Lower lobe of right lung (tissue), 2 donors: ENCODE measurements at places on chromosomes 7 and 10. TPM values are rescaled to one million over a fixed set of nuclear protein-coding genes. Genes with fewer than 3 reads are reported as not detected.

The NPM3 gene
- total RNA-seq = 17.4 TPM

The VSTM2A gene
- not detected for total RNA-seq

DNA sequence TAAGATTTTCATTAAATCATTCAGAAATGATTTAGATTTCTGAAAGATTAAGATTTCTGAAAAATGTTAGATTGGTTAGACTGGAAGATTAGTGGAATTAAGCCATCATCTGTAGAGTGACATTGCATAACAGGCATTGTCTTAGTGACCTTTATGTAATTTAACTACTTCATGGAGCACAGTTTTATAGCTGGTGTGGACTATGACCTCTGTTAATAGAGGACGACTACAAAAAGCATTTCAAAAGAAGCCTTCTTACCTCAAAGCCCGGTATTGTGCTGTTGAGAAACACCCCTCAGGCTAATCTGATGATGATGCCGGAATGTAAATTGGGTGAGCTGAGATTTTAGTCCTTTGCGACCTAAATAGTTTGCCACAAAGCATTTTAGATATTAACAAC is 55.6 kb downstream of the GALNT11 start:
- H3K4me3 ChIP-seq = no peak overlapping the region
- no peaks in the 10 kb centered on the region for H3K27me3 ChIP-seq
- DNase-seq = no peak
- H3K36me3 ChIP-seq = no peaks in the 10 kb centered on the region

DNA sequence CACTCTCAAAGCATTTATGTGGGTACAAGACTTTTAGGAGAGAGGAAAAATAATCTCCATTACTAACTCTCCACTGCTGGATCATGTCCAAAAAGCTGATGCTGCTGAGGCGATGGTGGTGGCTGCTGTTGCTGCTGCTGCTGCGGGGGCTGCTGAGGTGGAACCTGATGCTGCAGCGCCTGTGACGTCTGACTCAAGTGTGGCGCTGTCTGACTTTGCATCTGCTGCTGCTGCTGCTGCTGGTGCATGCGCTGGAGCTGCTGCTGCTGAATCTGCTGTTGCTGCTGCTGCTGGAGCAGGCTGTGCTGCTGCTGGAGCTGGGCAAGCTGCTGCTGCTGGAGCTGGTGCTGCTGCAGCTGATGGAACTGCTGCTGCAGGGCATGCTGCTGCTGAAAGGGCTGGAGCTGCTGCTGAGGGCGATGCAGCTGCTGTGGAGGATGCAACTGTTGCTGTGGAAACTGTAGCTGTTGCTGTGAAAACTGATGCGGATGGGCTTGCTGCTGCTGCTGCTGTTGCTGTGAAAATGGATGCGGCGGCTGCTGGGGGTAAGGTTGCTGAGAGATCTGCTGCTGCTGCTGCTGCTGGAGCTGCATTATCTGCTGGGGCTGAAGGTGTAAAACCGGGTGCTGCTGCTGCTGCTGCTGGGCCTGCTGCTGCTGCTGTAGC is 34.5 kb downstream of the PAXIP1 start:
- peaks cover 74% of the 10 kb centered on the region for H3K36me3 ChIP-seq
- H3K4me3 ChIP-seq = no peak overlapping the region
- no peak for DNase-seq
- no peaks in the 10 kb centered on the region for H3K4me1 ChIP-seq

GRCh38 chr7:51314726-51315125 is 1.9 kb downstream of the COBL start:
- no peak for DNase-seq
- peaks cover 28% of the 10 kb centered on the region for H3K27me3 ChIP-seq

DNA sequence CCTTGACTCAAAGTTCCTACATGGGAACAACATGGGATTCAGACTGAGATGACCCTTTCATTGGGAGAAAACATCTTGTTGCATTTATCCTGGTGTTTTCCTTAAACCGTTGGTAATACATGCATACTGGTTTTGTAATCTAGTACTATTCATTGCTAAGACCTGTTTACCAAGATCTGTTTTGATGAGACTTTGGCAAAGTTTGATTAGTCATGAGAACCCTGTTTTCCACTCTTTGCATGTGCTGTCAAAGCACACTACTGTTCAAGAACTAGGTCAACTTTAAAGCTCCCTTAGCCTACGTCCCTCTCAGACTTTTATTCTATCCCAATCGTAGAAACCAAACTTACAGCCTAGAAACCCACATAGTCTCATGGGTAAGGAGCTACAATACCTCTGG is 650.9 kb downstream of the GATA3 start:
- no peak overlapping the region for H3K27ac ChIP-seq
- H3K4me1 ChIP-seq = no peaks in the 10 kb centered on the region
- no peak overlapping the region for H3K4me3 ChIP-seq
- no peaks in the 10 kb centered on the region for H3K27me3 ChIP-seq

- no peak for DNase-seq
- no peaks in the 10 kb centered on the region for H3K4me1 ChIP-seq
- no peaks in the 10 kb centered on the region for H3K36me3 ChIP-seq
- no peaks in the 10 kb centered on the region for H3K27me3 ChIP-seq
Observed at GRCh38 chr7:94129443-94130140, 125.4 kb upstream of the BET1 start.

DNA sequence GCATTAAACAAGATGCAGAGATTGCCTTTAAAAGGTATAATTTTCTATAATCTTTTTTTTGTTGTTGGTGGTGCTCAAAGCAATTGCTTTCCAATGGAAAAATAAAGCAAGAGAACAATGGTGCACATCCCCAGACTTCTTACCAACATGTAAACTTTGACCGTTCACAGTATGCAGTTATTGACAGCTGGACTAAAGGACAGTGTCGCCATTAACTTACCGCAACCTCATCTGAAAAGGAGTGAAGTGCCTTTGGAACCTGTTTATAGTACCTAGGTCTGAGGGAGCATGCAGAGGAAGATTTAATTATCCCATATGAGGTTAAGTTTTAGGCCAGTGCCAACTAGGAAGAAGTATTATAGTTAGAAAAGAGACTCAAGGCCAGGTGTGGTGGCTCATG is 654.5 kb downstream of the PARD3 start:
- no peaks in the 10 kb centered on the region for H3K4me1 ChIP-seq
- no peaks in the 10 kb centered on the region for H3K27me3 ChIP-seq
- H3K4me3 ChIP-seq = no peak overlapping the region
- H3K27ac ChIP-seq = no peak overlapping the region
- no peaks in the 10 kb centered on the region for H3K36me3 ChIP-seq
- no peak for DNase-seq

The PDE1C gene
- total RNA-seq = 15.5 TPM

The CALHM3 gene
- total RNA-seq = not detected

DNA sequence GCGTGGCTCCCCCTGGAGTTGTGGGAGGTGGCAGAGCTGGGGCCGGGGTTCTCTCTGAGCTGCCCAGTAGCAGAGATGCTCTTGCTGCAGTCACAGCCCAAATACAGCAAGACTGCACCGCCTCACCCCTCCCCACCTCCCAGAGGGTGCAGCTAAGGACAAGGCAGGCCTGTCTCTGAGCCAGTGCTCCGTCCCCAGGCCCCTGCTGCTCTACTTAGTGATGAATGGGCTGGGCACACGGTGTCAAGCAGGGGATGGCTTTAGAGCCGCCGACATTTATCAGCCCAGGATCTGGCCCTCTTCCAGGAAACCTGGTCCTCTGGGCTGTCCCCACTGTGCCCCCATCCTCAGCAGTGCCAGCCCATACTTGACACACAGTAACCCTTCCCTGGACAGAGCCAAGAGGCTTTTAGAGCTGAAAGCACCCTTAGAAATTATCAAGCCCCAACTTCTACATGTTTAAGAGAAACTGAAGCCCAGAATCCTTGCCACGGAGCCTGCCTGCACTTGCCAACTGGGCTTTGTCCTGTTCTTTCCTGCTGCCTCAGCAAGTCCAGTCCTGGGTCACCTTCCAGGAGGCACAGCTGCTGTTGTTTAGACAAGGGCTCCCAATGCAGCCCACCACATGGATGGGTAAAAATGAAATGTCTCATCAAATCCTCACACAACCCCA is 137.1 kb upstream of the UNC5B start:
- DNase-seq = no peak
- no peak overlapping the region for H3K27ac ChIP-seq

GRCh38 chr7:136064627-136065237 is 87.6 kb upstream of the MTPN start:
- H3K27ac ChIP-seq = no peak overlapping the region
- H3K27me3 ChIP-seq = no peaks in the 10 kb centered on the region
- no peaks in the 10 kb centered on the region for H3K36me3 ChIP-seq
- no peak for DNase-seq
- no peaks in the 10 kb centered on the region for H3K4me1 ChIP-seq
- H3K4me3 ChIP-seq = no peak overlapping the region

The PPP1R17 gene
- total RNA-seq = not detected

- peaks cover 57% of the 10 kb centered on the region for H3K36me3 ChIP-seq
- no peak for DNase-seq
- peak overlapping the region; percentile 47 for H3K27ac ChIP-seq
- no peaks in the 10 kb centered on the region for H3K27me3 ChIP-seq
- no peak overlapping the region for H3K4me3 ChIP-seq
Observed at GRCh38 chr10:80471715-80472233, 17.7 kb downstream of the TSPAN14 start.

DNA sequence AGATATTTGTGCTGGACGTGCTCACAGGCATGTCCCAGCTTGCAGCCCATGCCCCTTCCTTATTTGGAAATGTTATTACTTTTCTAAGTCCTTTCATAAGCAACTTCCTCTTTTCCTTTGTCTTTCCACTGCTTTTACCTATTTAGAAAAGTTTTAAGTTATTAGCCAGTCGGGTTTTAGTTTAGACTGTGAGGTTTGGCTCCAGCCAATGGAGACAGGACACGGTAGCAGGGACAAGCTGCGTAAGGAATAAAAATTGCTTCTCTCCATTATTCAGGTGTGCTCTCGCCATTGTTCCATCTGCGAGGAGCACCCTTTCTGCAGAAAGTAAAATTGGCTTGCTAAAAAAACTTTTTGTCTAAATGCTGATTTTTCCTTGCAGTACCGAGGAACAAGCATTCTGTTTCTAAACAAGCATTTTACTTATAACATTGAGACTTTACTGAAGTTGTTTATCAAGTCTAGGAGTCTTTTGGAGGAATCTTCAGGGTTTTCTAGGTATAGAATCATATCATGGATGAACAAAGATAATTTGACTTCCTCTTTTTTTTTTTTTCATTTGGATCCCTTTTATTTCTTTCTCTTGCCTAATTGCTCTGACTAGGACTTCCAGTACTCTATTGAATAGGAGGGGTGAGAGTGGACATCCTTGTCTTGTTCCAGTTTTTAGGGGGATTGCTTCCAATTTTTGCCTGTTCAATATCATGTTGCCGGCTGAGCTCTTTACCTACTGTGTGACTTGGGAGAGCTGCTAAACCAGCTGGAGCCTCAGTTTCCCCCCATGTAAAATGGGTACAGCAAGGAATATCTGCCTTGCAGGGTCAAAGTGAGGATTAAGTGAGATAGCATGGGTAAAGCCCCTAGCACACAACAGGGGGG is 63.8 kb downstream of the ALOX5 start:
- H3K4me1 ChIP-seq = no peaks in the 10 kb centered on the region
- H3K36me3 ChIP-seq = peaks cover 7% of the 10 kb centered on the region
- H3K27ac ChIP-seq = no peak overlapping the region
- no peaks in the 10 kb centered on the region for H3K27me3 ChIP-seq

DNA sequence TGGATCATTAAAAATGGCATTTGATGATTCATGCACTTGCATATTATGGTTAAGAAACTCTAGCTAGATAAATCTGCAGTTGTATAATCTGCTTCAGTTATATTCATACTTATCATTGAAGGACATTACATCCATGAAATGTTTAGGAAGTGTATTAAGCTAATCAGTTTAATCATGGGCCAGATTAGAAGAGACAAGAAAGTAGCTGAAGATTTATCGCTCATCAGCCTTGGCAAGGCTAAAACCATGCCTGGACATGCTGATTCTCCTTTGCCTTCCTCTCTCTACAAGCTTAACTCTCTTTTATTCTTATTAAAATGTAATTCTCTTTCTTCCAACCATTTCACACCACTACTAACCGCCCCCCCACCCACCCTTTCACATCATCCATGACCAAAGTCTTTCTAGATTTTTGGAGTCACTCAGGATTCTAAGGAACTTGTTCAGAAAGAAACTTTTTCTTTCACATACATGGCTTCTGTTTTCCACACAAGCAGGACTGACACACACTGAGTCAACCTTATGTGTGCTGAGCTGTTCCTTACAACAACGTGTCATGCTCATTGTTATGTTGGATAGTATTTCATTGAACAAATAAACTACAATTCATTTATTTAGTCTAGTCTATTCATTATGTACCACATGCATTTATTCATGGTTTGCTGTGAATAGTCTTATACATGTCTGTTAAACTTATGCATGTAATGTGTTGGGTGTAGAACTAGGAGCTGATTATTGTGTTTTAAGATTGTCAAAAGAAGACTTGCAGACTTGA is 227.3 kb upstream of the SP8 start:
- no peaks in the 10 kb centered on the region for H3K4me1 ChIP-seq
- no peak overlapping the region for H3K27ac ChIP-seq
- H3K4me3 ChIP-seq = no peak overlapping the region
- H3K27me3 ChIP-seq = no peaks in the 10 kb centered on the region

- no peaks in the 10 kb centered on the region for H3K4me1 ChIP-seq
- no peaks in the 10 kb centered on the region for H3K27me3 ChIP-seq
- no peak overlapping the region for H3K4me3 ChIP-seq
- no peaks in the 10 kb centered on the region for H3K36me3 ChIP-seq
Observed at GRCh38 chr10:116836902-116837523, 12.3 kb upstream of the ENO4 start.

DNA sequence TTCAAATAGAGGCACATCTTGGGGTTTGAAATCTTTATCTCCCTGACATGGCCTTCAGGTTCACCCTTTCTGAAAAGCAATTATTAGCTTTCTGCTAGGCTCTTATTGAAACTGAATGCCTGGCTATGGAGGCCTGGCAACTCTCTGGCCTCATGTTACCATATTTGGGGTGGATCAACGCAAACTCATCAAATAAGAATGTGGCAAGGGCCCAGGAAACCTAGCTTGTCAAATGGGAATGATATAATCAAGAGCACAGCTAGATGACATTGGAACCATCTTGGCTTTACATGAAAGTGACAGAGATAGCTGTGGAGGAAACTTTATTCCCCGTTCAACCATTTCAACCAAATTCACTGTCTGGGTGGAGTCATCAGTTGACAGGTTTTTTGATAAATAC is 202.8 kb upstream of the SMIM30 start:
- H3K4me1 ChIP-seq = no peaks in the 10 kb centered on the region
- H3K27me3 ChIP-seq = no peaks in the 10 kb centered on the region
- H3K36me3 ChIP-seq = no peaks in the 10 kb centered on the region

DNA sequence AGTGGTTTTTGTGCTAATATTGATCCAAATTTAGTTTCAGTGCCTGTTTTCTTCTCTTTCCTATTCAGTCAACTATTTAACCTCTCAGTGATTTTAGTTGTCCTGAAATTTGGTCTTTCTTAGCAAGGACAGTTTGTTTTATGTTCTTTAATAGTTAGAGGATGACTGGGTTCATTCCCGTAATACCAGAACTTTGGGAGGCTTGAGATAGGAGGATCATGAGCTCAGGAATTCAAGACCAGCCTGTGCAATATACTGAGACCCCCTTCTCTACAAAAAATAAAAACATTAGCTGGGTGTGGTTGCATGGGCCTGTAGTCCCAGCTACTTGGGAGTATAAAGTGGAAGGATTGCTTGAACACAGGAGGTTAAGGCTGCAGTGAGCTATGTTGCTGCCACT is 148.3 kb downstream of the EXOC4 start:
- H3K4me1 ChIP-seq = no peaks in the 10 kb centered on the region
- H3K36me3 ChIP-seq = no peaks in the 10 kb centered on the region
- H3K27ac ChIP-seq = no peak overlapping the region
- H3K4me3 ChIP-seq = no peak overlapping the region
